ENCODE measurements at places on chromosomes 2 and 18. TPM values are rescaled to one million over a fixed set of nuclear protein-coding genes. Genes with fewer than 3 reads are reported as not detected.

Gene TWIST2
- total RNA-seq = 134 TPM

Gene FAM161A
- total RNA-seq = 3.4 TPM

Gene DNER
- total RNA-seq = 3.0 TPM

Gene TUBA4B
- not detected for total RNA-seq

Gene CARF
- total RNA-seq = 2.7 TPM
